Mesenteric fat pad (tissue), 1 donor: ENCODE measurements at places on chromosomes 16 and 17. TPM values are rescaled to one million over a fixed set of nuclear protein-coding genes. Genes with fewer than 3 reads are reported as not detected.

DNA sequence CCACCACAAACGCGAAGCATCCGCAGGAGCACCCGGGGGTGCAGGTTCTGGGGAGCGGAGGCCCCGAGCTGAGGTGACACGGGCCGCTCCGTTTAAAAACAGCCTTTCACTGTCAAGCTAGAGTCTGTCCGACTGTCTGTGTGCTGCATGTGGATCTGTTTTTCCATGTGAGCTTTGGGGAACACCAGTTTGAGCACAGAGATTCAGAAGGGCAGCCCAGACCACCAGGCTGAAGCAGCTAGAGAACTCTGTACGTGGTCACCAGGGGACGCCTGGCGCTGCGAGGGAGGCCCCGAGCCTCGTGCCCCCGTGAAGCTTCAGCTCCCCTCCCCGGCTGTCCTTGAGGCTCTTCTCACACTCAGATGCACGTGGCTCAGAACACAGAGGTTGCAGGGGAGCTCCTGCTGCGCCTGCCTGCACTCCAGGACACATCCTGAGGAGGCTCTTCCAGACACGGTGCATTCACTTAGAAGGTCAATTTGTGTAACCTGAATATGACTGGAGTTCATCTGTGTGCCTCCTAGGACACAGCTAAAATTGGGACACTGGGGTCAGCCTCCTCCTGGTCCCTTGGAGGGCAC, 15.7 kb upstream of the FOXK2 start:
- no peak for DNase-seq

DNA sequence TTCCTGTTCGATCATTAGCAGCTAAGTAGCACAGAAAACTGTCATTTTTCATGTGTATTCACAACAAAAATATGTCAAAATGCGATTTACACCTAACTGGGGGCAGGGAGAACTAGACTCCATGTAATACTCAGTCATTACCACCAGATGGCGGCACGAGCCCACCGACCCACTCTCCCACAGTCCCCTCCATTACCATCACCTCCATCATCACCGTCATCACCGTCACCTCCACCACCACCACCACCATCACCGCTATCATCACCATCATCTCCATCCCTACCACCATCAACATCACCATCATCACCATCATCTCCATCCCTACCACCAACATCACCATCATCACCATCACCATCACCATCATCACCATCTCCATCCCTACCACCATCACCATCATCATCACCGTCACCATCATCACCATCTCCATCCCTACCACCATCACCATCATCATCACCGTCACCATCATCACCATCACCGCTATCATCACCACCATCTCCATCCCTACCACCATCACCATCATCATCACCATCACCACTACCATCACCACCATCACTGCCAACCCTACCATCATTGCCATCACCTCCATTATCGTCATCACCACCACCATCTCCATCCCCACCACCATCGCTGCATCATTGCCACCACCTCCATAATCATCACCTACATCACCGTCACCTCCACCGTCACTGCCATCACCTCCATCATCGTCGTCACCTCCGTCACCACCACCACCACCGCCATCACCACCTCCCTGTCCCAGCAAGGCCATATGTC, 14.4 kb downstream of the NDUFAF8 start:
- DNase-seq = no peak

- no peak for DNase-seq
These were observed 1.0 kb downstream of the SSTR2 start for GRCh38 chr17:73165616-73166404.

Gene CLTC
- 261 TPM for total RNA-seq

DNA sequence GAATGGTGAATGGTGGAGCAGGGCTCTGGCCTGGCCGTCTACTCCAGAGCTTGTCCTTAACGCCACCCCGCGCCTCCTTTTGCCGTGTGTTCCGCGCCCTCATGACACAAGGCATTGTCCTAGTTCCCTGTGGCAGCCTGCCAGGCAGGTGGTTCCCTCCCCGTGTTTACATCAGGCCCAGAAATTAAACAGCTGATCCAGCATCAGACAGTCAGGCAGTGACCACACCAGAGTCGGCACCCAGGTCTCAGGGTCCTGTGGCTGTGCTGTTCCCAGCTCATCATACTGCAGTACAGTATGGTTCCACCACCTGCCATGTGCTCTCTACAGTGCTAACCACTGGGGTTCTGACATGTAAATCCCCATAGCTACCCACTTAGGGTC, 119.7 kb downstream of the RAB11FIP4 start:
- no peak for DNase-seq

GRCh38 chr16:81650982-81651562, 128.0 kb upstream of the PLCG2 start:
- peak; percentile 92 for DNase-seq

DNA sequence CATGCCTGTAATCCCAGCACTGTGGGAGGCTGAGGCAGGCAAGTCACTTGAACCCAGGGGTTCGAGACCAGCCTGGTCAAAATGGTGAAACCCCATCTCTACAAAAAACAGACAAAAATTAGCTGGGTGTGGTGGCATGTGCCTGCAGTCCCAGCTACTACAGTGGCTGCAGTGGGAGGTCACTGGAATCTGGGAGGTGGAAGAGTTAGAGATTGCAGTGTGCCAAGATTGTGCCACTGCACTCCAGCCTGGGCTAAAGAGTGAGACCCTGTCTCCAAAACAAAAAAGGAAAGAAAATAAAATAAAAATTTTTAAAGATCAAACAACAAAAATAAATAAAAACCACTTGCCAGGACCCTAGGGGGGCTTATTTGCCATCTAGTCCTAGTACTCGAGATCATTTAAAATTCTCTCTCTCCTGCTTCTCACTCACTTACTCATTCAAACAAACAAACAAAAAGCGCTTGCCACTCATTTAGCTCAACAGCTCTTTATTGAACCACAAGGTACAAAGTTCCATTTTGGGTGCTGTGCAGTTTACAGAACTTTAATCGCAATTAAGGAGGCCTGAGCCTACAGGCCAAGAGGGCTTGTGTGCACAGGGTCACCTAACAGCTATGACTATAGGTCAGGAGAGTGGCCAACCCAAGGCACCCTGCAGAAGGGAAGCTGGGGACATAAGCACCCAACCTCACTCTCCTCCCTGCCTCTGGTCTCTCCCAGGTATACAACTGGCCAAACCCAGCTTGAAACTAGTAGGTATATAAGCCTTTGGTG, 4.4 kb downstream of the CHD9NB start:
- no peak for DNase-seq

GRCh38 chr16:73032541-73033270, 15.2 kb downstream of the ZFHX3 start:
- DNase-seq = no peak

DNA sequence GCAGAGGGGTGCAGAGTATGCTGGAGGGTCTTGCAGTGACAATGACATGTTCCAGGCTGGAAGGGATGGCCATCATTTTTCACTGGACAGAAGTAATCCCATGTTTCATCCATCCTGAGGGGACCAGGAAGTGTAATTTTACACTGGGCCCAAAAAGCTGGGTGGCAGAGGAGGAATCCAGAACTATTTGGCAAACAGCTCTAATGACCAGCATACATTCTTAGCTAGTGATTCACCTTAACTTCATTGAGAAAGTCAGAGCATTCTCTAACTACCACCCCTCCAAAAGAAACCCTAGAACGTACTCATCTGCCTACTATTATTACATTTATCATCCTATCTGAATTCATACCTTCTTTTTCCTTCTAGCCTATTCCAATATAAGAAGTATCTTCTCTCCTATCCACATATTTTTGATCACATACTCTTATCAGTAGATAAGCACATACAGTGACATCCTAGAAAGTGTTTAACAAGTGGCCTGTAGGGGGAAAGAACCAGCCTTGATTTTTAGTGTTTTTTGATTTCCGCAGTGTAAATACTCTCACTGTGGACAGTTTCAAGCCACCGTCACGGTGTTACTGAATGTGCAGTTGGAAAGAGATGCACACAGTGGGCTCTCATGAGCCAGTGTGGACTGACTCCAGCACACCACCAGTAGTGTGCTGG, 118.1 kb downstream of the FTO start:
- no peak for DNase-seq

GRCh38 chr17:2560658-2561057, 32.8 kb upstream of the PAFAH1B1 start:
- DNase-seq = no peak

DNA sequence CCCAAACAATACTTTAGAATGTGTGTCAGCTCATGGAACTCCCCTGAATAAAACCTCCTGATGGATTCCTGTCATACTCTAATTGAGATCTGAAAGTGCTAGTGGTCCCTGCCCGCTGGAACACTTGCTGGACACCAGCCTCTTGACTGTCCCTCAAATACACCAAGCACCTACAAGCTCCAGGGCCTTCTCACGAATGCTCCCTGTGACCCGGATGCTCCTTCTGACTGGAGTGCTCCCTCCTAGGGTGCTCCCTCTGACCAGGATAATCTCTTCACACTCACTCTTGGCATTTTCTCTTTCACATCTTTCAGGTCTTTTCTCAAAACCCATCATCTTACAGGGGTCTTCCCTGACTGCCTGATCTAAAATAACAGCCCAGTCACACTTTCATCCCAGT, 205.9 kb downstream of the SLC39A11 start:
- no peak for DNase-seq

DNA sequence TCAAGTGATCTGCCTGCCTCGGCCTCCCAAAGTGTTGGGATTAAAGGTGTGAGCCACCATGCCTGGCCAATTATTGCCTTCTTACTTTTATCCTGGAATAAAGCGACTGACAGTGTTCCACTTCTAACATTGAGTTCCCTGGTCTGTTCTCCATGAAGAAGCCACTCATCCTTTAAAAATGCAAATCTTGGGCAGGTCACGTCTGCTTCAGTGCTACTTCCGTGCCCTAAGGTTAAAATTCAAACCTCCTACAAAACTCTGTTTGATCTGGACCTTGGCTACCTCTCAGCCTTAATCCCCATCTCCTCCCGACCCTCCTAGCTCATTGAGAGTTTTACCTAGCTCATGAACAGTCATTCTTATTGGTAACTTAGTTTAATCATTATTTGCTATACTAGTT, 9.6 kb upstream of the SHISA9 start:
- no peak for DNase-seq

GRCh38 chr16:85309656-85310587, 197.7 kb upstream of the CIBAR2 start:
- no peak for DNase-seq

Gene TBC1D28
- total RNA-seq = not detected

DNA sequence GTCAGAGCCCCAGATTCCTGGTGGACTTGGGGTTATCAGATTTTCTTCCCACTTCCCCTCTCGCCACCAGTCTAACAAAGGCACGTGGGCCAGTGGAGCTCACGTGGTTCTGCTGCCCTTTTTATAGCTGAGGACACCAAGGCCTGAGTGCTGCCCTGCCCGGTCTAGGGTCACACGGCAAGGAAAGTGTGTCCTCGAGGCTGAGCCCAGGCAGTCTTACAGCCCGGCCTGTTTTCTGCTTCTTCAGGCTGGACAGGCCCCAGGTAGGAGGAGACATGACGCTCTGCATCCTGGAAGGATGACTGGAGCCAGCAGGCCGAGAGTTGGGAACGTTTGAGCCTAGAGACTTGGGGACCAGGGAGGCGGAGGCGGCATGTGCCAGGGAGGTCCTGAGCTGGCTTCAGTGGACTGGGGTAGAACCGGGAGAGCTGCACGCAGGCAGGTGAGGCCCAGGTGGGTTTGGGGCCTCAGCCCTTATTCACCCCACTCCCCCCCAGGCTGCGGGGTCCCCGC, 3.5 kb downstream of the CTRB1 start:
- no peak for DNase-seq

- DNase-seq = no peak
These were observed 190.4 kb downstream of the WWOX start for GRCh38 chr16:78289844-78290277.

GRCh38 chr17:42409523-42410318, 13.3 kb downstream of the CAVIN1 start:
- DNase-seq = no peak

GRCh38 chr17:55668312-55668920, 54.2 kb downstream of the TMEM100 start:
- DNase-seq = no peak

Gene PGAP3
- total RNA-seq = 13.6 TPM

DNA sequence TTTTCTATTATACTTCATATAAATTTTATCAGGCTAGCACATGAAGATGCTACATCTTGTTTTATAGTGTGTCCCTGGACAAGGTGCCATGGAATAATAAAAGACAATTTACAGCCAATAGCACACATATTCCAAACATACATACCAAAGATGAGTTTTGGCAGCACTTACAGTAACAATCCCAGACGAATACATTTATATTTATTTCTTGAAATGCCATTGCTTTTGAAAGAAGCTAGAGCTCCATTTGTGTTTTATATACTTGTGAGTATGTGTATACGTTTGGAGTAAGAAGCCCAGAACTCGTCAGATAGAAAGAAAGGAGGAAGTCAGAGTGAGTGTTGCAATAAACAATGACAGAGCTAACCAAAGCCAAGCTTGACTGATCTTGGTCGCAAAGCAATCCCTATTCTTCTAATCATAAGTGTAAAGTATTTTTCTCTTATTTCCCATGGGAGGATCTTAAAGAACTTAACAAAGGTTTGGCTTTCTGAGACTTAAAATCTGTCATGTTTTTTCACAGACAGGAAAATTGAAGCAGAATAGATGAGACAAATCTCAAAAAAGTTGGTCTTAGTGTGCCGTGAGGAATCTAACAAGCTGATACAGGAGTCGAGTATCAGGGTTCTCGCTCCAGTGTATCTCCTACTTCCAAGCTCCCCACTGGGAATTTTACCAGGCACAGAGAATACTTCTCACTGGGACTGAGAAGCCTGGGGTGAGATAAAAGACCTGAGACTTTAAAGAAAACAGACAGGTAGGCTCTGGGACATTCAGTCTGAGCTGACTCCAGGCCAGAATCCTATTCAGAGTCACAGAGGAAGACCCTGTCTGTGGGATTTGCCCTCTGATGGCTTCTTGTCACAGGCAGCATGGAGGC, 175.4 kb downstream of the AATF start:
- DNase-seq = no peak

Gene EFCAB5
- not detected for total RNA-seq

Gene ZNF385C
- not detected for total RNA-seq

DNA sequence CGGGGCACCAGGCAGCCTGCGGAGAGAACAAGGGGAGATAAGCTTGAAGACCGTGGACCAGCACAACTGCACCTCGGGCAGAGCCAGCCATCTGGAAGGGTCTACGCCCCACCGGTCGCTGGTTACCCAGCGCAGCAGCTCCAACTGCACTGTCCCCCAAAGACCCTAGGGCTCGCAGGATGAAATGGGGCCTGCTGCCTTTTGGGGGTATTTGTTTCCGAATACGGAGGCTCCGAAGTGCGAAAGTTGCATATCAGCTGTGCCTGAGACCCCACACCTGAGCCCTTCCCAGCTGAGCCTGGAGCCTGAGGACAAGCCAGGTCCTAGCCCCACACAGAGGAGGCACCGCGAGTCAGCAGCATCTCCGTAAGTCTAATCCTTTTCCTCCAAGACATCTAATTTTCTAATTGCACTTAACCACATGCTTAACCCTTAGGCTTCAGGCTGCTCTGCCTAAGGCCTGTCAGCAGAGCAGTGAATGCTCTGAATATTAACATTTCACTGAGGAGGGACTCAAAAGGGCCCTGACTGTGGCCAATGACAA, 4.0 kb downstream of the KIFC3 start:
- no peak for DNase-seq

- no peak for DNase-seq
These were observed 7.8 kb upstream of the KIAA0513 start for GRCh38 chr16:85019659-85020245.
